Activated CD8-positive, alpha-beta T cell treated with anti-CD3 and anti-CD28 coated beads for 36 hours (primary cell): ENCODE measurements at places on chromosomes 12 and 14. TPM values are rescaled to one million over a fixed set of nuclear protein-coding genes. Genes with fewer than 3 reads are reported as not detected.

- no peak overlapping the region for H3K4me3 ChIP-seq
- H3K27ac ChIP-seq, result no peak overlapping the region
- H3K27me3 ChIP-seq, result peaks cover 9% of the 10 kb centered on the region
- DNase-seq, result no peak
- H3K4me1 ChIP-seq, result peaks cover 17% of the 10 kb centered on the region
Measured at GRCh38 chr12:6207259-6207925, 7.2 kb downstream of the CD9 start.

DNA sequence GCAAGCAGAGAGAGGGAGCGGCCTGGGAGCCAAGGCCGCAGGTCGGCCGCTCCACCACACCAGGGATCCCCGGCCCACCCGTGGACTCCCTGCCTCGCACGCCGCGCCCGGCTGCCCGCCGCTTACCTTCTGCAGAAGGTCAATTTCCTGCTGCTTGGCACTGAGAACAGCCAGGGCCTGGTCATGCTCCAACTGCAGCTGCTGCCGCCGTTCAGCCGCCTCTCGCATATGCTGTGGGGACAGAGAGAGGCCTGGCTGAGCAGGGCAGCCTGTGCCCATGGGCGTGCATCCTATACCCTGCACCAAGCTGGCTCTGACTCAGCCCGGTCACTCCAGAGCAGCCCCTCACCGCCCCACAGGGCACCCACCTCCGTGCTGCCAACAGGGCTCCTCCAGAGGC, 141.1 kb downstream of the PIWIL1 start:
- H3K27ac ChIP-seq, result no peak overlapping the region
- H3K4me1 ChIP-seq, result no peaks in the 10 kb centered on the region
- no peak for DNase-seq
- no peaks in the 10 kb centered on the region for H3K36me3 ChIP-seq

IL26 gene
- not detected for total RNA-seq

NRXN3 gene
- total RNA-seq, result not detected

- DNase-seq, result no peak
- H3K27me3 ChIP-seq, result peaks cover 18% of the 10 kb centered on the region
- peaks cover 17% of the 10 kb centered on the region for H3K36me3 ChIP-seq
- peaks cover 14% of the 10 kb centered on the region for H3K4me1 ChIP-seq
Measured at GRCh38 chr12:122205053-122205925, 1.8 kb downstream of the B3GNT4 start.

- no peak for DNase-seq
- no peaks in the 10 kb centered on the region for H3K36me3 ChIP-seq
Measured at GRCh38 chr14:100548939-100549338, 38.3 kb downstream of the BEGAIN start.

DNA sequence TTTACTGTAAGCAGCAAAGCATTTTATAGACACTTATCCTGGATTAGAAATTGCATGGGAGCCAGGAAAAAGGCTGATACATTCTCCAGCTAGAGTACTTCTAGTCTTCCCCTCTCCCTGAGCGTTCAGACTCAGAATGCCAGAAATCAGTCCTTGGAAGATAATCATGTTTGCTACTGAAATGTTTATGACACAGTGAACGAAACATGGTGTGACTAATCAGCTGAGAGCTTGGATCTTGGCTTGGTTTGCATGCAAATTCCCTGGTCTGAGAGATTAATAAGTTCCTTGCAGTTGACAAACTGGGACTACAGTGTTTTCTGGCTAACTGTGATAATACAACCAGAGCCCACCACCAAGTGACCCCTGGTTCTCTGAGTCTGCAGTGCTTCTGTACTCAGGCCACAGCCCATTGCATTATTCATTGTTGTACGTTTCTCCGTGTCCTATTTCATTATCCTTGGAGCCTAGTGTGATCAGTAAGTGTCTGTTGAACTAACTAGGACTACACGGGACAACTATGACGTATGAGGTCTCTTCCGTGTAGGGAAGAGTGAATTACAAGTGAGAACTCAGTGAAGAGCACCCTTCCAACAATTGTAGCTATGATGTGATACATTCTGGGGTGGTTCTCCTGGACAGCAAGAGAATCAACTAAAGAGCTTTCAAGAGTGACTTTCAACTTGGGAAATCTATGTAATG, 34.6 kb upstream of the EVL start:
- DNase-seq, result no peak
- H3K27me3 ChIP-seq, result peaks cover 1% of the 10 kb centered on the region
- no peak overlapping the region for H3K4me3 ChIP-seq
- no peak overlapping the region for H3K27ac ChIP-seq

RND1 gene
- total RNA-seq, result 2.3 TPM

PARP11 gene
- total RNA-seq, result 22.3 TPM

- no peak overlapping the region for H3K27ac ChIP-seq
- peaks cover 4% of the 10 kb centered on the region for H3K36me3 ChIP-seq
- no peaks in the 10 kb centered on the region for H3K27me3 ChIP-seq
- H3K4me1 ChIP-seq, result peaks cover 21% of the 10 kb centered on the region
- DNase-seq, result no peak
- H3K4me3 ChIP-seq, result no peak overlapping the region
Measured at GRCh38 chr12:12447837-12448236, 91.0 kb downstream of the BORCS5 start.

GRCh38 chr12:111201495-111202236, 167.2 kb downstream of the PHETA1 start:
- no peak overlapping the region for H3K4me3 ChIP-seq
- no peaks in the 10 kb centered on the region for H3K36me3 ChIP-seq
- DNase-seq, result peak; percentile 27
- H3K4me1 ChIP-seq, result peaks cover 8% of the 10 kb centered on the region
- H3K27ac ChIP-seq, result no peak overlapping the region

GRCh38 chr14:32669391-32669790, 269.3 kb upstream of the NPAS3 start:
- DNase-seq, result no peak
- H3K36me3 ChIP-seq, result no peaks in the 10 kb centered on the region
- H3K4me1 ChIP-seq, result no peaks in the 10 kb centered on the region
- H3K27me3 ChIP-seq, result no peaks in the 10 kb centered on the region

DNA sequence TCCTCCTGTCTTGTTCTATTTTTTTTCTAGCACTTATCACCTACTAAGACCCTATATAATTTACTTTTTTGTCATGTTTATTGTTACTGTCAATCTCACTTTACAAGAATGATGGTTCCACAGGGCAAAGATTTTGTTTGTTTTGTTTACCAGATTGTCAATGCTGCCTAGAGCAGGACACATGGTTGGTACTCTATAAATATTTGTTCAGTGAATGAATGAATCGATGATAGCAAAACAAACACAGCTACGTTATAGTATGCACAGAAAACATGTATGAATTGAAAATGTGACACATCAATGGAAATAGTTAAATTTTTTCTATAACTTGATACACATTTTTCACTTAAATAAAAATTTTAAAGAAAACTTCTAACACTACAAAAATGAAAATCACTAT, 67.1 kb upstream of the KRR1 start:
- no peak overlapping the region for H3K4me3 ChIP-seq
- DNase-seq, result no peak
- H3K27ac ChIP-seq, result no peak overlapping the region
- H3K27me3 ChIP-seq, result peaks cover 13% of the 10 kb centered on the region
- H3K36me3 ChIP-seq, result no peaks in the 10 kb centered on the region

DNA sequence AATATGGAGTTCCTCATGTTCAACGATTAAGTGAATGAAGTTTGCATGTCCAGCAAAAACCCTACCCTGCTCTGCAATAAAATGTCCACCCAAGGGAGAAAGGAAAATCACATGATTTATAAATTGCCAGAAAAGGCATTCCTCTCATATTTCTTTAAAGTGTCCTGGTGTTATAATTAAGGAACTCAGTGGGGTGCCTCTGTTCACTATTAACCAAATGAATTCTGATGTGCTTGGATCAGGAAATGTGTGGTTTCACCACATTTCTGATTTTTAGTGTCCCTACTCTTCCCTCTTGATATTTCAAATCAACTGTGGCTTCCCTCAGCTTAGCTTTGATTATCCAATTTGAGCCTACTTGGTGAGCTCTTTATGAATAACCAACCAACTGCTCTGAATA, 208.1 kb downstream of the PHLDA1 start:
- H3K4me1 ChIP-seq, result no peaks in the 10 kb centered on the region
- H3K4me3 ChIP-seq, result no peak overlapping the region
- H3K27ac ChIP-seq, result no peak overlapping the region
- no peak for DNase-seq
- H3K27me3 ChIP-seq, result peaks cover 26% of the 10 kb centered on the region

NTN4 gene
- not detected for total RNA-seq

- no peak overlapping the region for H3K4me3 ChIP-seq
- DNase-seq, result no peak
- H3K36me3 ChIP-seq, result no peaks in the 10 kb centered on the region
- H3K27me3 ChIP-seq, result no peaks in the 10 kb centered on the region
- H3K4me1 ChIP-seq, result peaks cover 8% of the 10 kb centered on the region
Measured at GRCh38 chr14:50606468-50606867, 46.5 kb downstream of the ATL1 start.

DNA sequence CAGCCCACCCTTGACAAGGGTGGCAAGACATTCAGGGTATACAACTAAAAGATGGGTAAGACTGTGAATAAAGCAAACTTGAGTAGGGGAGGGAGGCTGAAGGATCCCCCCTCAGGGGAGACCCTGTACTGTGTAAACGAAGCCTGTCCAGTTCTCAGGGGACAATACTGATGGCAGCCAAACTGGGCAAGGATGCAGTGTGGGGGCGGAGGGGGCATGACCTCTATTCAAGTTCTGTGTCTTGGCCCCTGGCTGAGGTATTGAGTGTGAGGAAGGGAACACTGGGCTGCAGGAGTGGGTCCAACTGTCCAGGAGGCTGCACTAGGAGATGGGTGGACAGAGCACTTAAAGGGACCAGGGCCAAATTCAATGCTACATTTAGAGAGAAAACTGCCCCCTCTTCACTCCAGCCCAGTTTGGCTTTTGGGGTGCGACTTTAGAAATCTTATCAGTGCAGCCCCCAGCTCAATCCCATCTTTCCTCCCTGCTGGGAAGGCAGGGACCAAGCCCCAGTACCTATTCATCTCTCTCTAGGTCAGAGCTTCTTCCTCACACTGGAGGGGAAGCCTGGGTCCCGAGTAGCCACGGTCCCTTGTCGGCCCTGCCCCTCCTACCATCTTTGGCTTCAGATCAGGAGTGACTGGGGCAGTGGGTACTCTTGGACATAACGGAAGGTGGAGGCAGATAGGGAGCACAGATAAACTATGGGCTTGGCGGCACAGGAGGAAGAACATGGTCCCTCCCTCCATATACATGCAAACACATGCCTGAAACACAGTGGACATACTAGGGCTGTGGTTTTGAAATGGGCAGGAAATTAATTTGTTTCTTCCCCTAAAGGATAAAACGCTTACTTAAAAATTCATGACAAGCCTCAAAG, 11.8 kb downstream of the SLC39A5 start:
- no peaks in the 10 kb centered on the region for H3K4me1 ChIP-seq
- H3K4me3 ChIP-seq, result no peak overlapping the region
- peaks cover 17% of the 10 kb centered on the region for H3K36me3 ChIP-seq
- no peaks in the 10 kb centered on the region for H3K27me3 ChIP-seq
- no peak for DNase-seq

HCAR2 gene
- total RNA-seq, result not detected

NKX2-1 gene
- not detected for total RNA-seq

GRCh38 chr14:99958380-99958779, 106.8 kb upstream of the EVL start:
- no peaks in the 10 kb centered on the region for H3K36me3 ChIP-seq
- peaks cover 13% of the 10 kb centered on the region for H3K27me3 ChIP-seq
- no peaks in the 10 kb centered on the region for H3K4me1 ChIP-seq

DNA sequence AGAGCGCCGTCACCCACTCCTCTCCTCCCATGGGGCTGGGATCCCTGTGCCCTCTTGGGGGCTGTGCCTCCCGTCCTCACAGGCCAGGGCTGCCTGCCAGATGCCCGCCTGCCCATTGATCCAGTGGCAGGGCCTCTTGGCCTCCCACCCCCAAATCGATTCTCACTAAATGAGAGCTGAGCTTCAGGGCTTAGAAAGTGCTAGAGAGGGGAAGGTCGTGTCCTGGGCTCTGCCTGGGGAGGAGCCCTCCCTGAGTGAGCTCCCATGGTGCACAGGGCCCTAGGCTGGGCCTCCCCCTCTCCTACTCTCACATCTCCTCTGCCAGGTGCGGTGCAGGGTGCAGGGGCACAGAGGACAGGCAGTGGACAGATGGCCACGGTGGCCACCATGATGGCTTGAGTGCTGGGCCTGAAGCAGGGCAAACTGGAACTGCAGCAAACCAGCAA, 9.2 kb downstream of the BEGAIN start:
- H3K4me1 ChIP-seq, result no peaks in the 10 kb centered on the region
- DNase-seq, result peak; percentile 1
- H3K27ac ChIP-seq, result no peak overlapping the region
- H3K27me3 ChIP-seq, result no peaks in the 10 kb centered on the region

SERPINA9 gene
- total RNA-seq, result not detected

- peak overlapping the region; percentile 13 for H3K4me3 ChIP-seq
- peak; percentile 77 for DNase-seq
- peaks cover 46% of the 10 kb centered on the region for H3K4me1 ChIP-seq
- peak overlapping the region; percentile 44 for H3K27ac ChIP-seq
Measured at GRCh38 chr14:77023001-77023996, 5.2 kb downstream of the IRF2BPL start.

DNA sequence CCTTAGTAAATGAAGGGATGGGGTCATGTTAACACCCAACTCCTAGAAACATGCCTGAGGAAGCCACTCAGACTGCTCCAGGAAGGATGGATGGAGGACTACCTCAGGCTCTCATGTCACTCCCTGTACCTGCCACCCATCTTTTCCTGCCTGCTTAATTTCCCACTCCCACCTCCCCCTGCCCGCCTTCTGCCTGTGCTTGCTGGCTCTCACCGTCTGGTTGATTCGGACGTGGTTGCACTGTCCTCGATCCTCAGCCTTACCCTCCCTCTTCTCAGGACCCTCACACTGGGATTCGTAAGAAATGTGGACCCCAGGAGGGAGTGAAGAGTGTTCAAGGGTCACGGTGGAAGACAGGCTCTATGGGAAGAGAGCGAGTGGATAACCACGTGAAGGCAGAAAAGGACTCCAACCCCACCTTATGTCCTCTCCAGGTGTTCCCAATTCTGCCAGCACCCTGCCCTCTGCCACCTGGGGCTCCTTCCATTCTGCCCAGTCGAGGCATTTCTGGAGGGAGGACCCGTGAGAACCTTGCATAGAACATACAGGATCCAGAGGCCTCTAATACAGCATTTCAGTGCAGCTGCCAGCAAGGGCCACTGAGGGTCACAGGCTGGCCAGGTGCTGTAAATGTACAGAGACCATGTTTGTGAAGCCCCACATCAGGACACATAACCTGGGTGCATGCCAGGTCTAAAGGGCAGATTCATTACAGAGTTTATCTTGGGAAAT, 12.9 kb downstream of the ITGB7 start:
- no peaks in the 10 kb centered on the region for H3K27me3 ChIP-seq
- peaks cover 33% of the 10 kb centered on the region for H3K4me1 ChIP-seq
- no peak for DNase-seq
- peaks cover 51% of the 10 kb centered on the region for H3K36me3 ChIP-seq

- no peak for DNase-seq
- H3K27ac ChIP-seq, result no peak overlapping the region
- no peaks in the 10 kb centered on the region for H3K27me3 ChIP-seq
- H3K36me3 ChIP-seq, result no peaks in the 10 kb centered on the region
Measured at GRCh38 chr12:58727521-58727920, 192.8 kb downstream of the LRIG3 start.
